Choroid plexus epithelial cell (primary cell): ENCODE measurements at places on chromosomes 12 and 14.

DNA sequence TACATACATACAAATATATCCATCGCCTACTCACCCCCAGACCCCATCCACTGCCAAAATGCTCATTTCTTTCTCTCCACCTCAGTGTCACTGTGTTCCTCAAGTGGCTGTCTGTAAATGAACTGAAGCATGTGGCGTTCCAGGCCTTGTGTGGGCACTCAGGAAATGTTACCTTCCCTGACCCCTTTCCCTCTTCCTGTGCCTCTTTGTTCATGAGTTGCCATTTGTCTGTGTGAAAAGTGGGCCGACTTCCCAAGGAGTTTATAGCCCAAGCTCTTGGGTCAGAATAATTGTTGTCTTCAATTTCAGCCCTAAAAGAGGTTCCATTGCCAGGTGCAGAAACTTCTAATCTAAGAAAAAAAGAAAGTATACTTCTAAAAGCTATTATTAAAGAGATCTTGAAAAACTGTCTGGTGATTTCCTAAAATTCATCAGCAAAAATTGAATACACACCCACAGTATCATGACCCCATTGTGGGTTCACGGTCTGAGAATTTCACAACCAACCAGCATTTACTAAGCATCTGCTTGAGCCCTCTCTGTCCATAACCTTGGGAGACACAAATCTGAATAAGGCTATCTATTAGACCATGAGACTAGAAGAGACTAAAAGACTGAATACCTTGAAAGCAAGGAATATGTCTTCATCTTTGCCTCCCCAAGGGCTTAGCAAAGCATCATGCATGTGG is 201.4 kb upstream of the EEA1 start:
- no peak for DNase-seq

DNA sequence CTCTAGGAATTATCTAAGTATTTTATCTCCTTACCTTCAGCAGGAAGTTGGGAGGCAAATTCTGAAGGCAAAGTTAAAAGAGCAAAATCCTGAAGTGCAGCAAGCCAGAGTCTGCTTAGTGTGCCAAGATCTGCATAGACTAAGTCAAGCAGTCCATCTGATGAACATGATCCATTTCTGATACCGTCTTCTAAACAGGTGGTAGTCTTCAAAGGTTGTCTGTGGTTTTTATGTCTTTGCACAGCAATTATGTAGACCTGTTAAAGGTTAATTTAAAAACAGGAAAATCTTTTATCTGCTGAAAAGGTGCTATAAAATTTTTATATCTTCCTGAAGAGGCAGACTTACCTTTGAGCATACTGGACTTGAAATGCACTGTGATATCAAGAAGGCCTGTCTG is 105.3 kb upstream of the HECTD1 start:
- DNase-seq: no peak

DNA sequence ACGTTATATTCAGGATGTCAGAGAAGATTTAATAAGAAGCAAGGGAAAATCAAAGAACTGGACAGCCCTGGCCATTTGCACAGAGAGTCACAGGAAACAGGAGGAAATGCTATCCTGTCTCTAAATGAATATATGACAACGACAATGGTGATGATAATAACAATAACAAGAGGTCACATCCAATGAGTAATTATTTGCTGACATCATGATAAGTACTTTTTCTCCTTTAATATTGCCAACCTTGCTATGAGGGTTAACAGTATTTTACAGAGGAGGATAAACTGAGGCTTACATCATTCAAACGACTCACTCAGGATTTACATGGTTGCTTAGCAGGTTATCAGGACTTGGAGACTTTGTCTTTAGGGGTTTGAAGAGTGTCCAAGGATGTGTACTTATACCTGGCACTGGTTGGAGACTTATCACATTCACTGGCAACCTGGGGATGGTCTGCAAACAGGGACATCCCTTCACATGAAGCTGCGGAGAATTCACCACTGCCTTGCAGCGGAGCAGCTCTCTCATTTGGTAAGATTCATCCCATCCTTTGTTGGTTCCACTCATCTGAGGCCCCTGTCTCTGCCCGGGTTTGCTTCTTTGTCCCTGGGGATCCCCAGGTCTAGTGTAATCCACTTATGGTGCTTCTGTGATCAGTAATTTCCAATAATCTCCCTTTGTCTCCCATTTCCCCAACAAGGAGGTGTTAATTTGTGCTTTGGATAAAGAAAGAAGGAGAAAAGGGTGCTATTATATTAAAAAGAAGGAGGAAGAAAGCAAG is 637.8 kb downstream of the BCL11B start:
- DNase-seq: no peak

DNA sequence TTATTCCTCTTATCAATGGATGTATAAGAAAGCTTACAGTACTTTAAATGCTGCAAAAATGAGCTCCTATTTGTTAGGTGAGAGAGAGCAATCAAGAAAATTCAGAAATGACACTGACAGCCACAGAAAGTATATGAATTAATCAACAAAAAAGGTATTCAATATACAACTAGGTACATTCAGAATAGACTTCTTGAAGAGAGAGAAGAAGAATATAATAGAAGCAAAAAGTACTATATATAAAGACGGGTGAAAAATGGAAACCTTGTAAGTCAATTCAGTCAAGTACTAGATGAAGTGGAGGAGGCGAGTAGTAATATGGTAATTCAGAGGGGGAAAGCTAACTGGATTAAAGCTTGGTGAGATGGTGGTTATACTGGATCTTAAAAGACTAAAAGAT is 74.3 kb downstream of the HEATR5A start:
- DNase-seq: no peak

- no peak for DNase-seq
Observed at GRCh38 chr12:46609674-46610073, 216.1 kb downstream of the SLC38A4 start.

GRCh38 chr14:68501171-68501570 is 291.7 kb downstream of the ZFP36L1 start:
- DNase-seq: no peak

- DNase-seq: no peak
Observed at GRCh38 chr12:19926266-19926665, 442.1 kb upstream of the PDE3A start.

- DNase-seq: no peak
Observed at GRCh38 chr14:30995689-30996088, 29.8 kb upstream of the AP4S1 start.

GRCh38 chr14:99205086-99205688 is 66.8 kb downstream of the BCL11B start:
- no peak for DNase-seq

GRCh38 chr14:24935796-24936195 is 114.2 kb downstream of the STXBP6 start:
- DNase-seq: peak; percentile 52

GRCh38 chr12:124436366-124436765 is 131.0 kb downstream of the NCOR2 start:
- DNase-seq: no peak

DNA sequence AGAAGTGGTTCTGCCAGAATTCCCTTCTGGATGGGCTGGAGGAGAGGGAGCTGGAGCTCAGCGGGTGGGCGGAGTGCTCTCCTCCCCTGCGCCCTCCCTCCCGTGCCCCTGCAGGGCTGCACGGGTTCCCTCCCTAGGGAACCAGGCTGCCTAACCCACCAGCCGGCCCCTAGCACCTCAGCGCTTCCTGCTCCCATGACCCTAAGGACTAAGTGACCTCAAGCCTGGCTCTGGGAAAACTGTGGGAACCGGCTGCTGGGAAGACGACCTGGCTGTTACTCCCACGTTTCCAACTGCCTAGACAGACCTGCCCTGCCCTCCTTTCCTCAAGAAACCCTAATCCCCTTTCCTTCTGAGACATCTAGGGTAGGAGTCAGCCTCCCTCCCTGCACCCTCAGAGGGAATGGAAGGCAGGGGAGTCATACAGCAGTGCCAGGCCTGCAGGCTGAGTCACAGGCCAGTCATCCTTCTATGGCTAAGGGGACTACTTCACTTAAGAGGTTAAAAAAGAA is 31.5 kb downstream of the SLC6A12 start:
- peak; percentile 50 for DNase-seq

- no peak for DNase-seq
Observed at GRCh38 chr14:72868500-72868899, 25.4 kb downstream of the DPF3 start.
